WTC11 (cell line): ENCODE measurements at places on chromosomes 1 and 21. TPM values are rescaled to one million over a fixed set of nuclear protein-coding genes. Genes with fewer than 3 reads are reported as not detected.

GRCh38 chr1:119380983-119381662 lies 12.5 kb downstream of the HAO2 start:
- DNase-seq: no peak

GRCh38 chr1:150970808-150971582 lies 3.6 kb downstream of the CERS2 start:
- no peak for DNase-seq

DNA sequence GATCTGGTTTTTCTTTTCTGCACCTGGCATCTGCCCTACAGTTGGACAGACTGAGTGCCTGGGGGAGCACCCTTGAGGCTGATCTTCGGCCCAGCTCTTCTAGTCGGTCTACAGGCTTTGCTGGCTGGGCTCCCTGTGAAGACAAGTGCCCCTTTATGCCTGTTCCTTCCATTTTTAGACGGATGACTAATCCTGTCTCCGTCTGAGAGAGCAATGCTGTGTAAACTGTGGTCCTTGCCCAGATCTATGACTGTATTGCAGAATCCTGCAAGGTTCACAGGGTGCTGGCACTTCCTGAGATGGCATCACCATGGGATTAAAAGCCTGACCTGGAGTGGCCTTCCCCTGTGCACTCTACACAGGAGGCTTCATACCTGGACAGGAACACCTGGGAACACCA lies 47.6 kb upstream of the SAMD13 start:
- DNase-seq: no peak

- no peak for DNase-seq
Observed at GRCh38 chr1:42264511-42265190, 70.4 kb downstream of the FOXJ3 start.

GRCh38 chr1:35691080-35691479 lies 27.6 kb downstream of the C1orf216 start:
- DNase-seq: peak; percentile 20

DNA sequence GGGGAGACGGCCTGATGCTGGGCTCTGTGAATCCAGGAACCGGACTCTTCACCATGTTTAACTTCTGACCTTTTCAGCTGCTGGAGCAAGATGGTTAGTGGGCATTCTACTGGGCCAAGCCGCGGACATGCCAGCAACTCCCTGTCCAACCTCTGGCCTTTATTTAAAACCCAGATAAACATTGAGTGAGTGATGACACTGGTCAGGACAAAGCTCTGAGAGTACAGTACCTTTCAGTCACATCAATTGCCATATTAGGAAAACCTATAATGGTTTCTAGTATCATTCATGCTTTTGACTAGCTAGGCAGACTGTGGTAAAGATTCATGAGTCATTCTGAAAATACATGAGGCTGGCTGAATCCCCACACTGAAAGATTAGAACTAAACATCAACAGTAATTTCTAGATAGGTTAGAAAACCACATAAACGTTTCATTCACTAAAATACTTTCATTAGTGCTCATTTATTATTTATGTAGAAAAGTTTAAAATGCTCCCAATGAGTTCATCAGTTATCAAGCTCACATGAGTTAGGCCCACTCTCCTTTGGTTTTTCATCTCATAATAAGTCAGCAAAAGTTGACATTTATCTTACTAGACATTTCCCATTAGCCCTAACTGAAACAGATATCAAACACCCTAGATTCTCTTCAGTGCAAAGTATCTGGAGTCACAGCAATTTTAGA lies 7.1 kb upstream of the ACTA1 start:
- DNase-seq: no peak

- no peak for DNase-seq
Observed at GRCh38 chr1:25443030-25443699, 12.5 kb downstream of the MACO1 start.

The GPR25 gene
- 0.14 to 0.16 TPM in 2 of 3 replicates, not detected in the other for total RNA-seq

The FTCD gene
- total RNA-seq: 6.1 to 9.6 TPM (median 9.5 TPM) in 3 replicates

The LRRC7 gene
- not detected in 3 replicates for total RNA-seq

The SMCP gene
- total RNA-seq: not detected in 3 replicates

The LCE2C gene
- total RNA-seq: not detected in 3 replicates
